A549 treated with Hydrocortisone at 1 μM for 4 hours (cell line): ENCODE measurements at places on chromosomes 12 and 14. TPM values are rescaled to one million over a fixed set of nuclear protein-coding genes. Genes with fewer than 3 reads are reported as not detected.

The OVCH1 gene
- total RNA-seq = not detected in 5 replicates

The MIPOL1 gene
- total RNA-seq = 1.8 to 3.2 TPM (median 3.2 TPM) in 5 replicates

The P2RX2 gene
- total RNA-seq = not detected in 5 replicates

The EFS gene
- not detected in 5 replicates for total RNA-seq

The ACOT2 gene
- total RNA-seq = 40.6 to 53.0 TPM (median 50.4 TPM) in 5 replicates

The ZC2HC1C gene
- 4.5 to 5.6 TPM (median 4.7 TPM) in 5 replicates for total RNA-seq

The NFE2 gene
- total RNA-seq = 0.10 TPM in 1 of 5 replicates, not detected in the others

The POTEG gene
- total RNA-seq = not detected in 5 replicates

The MOK gene
- 18.0 to 22.0 TPM (median 20.6 TPM) in 5 replicates for total RNA-seq

The LRP6 gene
- total RNA-seq = 9.4 to 17.1 TPM (median 14.2 TPM) in 5 replicates

The OR4E2 gene
- not detected in 5 replicates for total RNA-seq

The INHBC gene
- total RNA-seq = 0.05 TPM in 1 of 5 replicates, not detected in the others

The A2M gene
- 0.13 to 0.29 TPM (median 0.14 TPM) in 4 of 5 replicates, not detected in the other for total RNA-seq
